NCI-H510A treated with DMSO at 0.1 percent for 48 hours (cell line): ENCODE measurements at places on chromosomes 13 and 19.

GRCh38 chr13:87903553-87903952 lies 232.4 kb downstream of the SLITRK5 start:
- DNase-seq: no peak

GRCh38 chr13:73677048-73677601 lies 457.1 kb downstream of the KLF12 start:
- peak; percentile 20 for DNase-seq

- DNase-seq: no peak
These were observed 101.2 kb downstream of the SPRY2 start for GRCh38 chr13:80239571-80240255.

GRCh38 chr13:44373601-44374347 lies at the start of gene SERP2:
Gene SERP2 (plus strand): TSS chr13:44373824. CDS start chr13:44374026, 202 bp downstream.
- no peak for DNase-seq

DNA sequence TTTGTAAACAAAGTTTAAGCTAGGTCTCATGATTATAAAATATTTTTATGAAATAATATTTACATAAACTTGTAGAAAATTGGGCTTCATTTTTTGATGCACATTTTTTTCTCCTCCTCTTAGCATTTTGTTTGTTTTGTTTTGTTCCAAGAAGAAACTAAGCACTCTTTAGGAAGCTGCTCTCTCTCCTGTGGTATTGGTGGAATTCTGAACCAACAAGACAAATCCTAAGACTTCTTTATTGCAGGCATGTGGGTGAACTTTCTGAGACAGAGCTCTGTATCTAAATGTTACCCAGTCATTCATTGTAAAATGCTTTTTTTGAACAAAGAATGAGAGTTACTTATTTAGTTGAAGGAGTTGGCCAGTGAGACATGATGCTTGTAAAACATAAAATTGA lies 39.3 kb downstream of the LMO7 start:
- no peak for DNase-seq

- peak; percentile 44 for DNase-seq
These were observed 244.4 kb upstream of the MAB21L1 start for GRCh38 chr13:35720690-35721554.

DNA sequence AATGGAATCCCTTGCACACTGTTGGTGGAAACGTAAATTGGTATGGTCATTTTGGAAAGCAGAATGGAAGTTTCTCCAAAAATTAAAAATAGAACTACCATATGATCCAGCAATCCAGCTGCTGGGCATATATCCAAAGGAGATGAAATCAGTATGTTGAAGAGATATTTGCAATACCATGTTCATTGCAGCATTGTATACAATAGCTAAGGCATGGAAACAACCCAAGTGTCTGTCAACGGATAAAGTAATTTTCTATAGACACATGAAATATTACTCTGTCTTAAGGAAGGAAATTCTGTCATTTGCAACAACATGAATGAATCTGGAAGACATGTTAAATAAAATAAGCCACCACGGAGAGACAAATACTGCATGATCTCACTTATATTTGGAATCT lies 124.7 kb downstream of the GPC5 start:
- no peak for DNase-seq

DNA sequence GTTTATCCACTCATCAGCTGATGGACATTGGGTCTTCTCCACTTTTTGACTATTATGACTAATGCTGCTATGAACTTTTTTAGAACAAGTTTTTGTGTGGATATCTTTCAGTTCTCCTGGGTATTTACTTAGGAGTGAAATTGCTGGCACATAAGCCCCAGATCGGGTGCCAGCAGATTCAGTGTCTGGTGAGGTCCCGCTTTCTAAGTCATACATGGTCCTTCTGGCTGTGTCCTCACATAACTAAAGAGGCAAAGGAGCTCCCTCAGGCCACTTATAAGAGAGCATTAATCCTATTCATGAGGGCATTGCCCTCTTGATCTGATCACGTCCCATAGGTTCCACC lies 600 bp upstream of the ZNF226 start:
- DNase-seq: no peak

GRCh38 chr13:49604570-49604969 lies 19.2 kb upstream of the RCBTB1 start:
- no peak for DNase-seq

- DNase-seq: no peak
These were observed 262.1 kb downstream of the PCDH9 start for GRCh38 chr13:66967811-66968597.

DNA sequence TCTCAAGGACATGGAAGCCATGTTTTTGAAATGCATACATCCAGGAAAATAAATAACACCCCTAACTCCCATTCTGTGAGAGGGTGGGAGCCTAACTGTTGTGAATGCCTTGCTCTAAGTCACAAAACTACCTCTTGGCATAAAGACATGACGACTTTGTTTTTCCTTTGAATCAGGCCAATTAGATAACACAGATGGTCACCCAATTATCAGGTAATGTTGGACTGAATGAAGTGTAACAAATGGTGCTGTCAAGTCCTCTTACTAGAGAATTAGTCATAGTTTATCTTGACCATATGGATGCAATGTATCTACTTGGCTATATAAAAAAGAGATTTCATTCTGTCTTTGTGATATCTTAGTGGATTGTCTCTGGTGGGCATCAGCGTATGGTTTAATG lies 553.6 kb upstream of the ATXN8OS start:
- no peak for DNase-seq

- DNase-seq: no peak
These were observed 29.1 kb downstream of the TNFRSF19 start for GRCh38 chr13:23599083-23599925.

GRCh38 chr13:97338571-97338970 lies 95.4 kb upstream of the RAP2A start:
- no peak for DNase-seq

DNA sequence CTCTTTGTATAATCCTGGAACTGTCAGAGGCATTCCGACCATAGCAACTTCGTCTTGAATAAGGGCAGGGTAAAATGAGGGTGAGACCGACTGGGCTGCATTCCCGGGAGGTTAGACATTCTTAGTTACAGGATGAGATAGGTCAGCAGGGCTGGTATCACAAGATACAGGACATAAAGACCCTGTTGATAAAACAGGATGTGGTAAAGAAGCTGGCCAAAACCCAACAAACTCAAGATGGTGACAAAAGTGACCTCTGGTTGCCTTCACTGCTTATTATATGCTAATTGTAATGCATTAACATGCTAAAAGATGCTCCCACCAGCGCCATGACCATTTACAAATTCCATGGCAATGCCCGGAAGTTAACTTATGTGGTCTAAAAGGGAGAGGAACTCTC lies 27.7 kb upstream of the MBNL2 start:
- no peak for DNase-seq

DNA sequence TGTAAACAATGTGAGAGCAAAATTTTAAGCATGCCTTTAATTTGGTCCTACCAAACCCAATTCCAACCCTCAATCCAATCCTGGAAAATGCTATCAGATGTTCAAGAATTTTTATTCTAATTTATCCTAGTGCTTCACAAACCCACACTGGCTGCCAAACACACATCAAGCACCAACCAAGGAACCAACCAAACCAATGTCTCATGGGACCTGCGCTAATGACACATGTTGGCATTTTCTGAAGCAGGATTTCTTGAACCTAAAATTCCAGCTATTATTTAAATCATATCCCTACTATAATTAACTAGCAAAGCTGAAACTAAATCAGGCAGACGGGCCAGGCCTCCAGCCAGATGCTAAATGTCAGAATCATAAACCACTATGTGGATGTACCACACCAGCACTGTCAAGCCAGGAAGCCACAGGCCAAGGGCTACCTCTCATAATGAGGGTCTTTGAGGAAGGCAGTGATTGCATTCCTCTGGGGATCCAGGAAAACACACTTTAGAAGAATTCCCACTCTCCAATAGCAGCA lies 5.8 kb downstream of the LATS2 start:
- no peak for DNase-seq

GRCh38 chr13:32407854-32408253 lies 20.1 kb downstream of the N4BP2L1 start:
- no peak for DNase-seq

DNA sequence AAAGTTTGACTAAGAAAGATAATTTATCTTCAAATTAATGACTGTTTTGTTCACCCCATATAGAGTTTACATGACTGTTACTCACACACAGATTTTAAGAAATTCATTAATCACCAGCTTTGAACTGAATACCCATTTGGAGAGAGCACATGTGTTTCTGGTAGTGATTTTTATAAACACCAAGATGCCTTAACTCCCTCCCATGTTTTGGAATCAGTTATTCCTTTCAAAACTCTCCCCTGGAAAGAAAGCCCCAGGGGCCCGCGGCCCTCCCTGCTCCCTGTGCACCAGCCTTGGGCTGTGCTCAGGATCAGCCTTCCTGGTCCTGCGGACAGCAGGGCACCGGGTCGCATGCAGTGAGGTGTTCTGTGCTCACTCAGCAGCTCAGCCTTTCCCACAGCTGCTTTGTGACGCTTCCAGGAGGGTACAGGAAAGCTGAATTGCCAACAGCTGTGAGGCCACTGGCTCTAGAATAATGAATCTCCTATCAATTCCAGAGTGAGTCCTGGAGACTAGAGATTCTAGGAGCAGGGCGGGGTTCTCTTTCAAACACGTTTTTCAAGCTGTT lies 483.2 kb downstream of the EFNB2 start:
- no peak for DNase-seq

- DNase-seq: no peak
These were observed 47.6 kb downstream of the FOXO1 start for GRCh38 chr13:40618581-40619478.

DNA sequence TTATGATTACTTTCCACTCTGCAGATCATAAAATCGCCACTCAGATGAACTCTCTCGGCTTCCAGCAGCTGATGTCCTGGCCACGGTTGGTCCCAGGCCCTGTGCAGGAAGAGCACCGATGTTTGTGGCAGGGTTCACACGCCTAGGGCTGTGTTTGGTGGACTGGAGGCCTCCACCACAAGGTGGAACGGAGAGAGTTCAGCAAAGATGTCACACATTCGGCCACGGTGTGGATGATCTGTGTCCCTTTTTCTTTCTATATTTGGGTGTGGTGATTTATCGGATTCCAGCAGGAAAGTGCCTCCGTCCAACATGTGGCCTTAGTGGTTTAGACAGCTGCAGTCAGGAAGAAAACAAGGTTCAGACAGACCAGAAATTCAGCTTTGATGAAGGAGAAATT lies 521 bp upstream of the SHISA2 start:
- DNase-seq: peak; percentile 80

DNA sequence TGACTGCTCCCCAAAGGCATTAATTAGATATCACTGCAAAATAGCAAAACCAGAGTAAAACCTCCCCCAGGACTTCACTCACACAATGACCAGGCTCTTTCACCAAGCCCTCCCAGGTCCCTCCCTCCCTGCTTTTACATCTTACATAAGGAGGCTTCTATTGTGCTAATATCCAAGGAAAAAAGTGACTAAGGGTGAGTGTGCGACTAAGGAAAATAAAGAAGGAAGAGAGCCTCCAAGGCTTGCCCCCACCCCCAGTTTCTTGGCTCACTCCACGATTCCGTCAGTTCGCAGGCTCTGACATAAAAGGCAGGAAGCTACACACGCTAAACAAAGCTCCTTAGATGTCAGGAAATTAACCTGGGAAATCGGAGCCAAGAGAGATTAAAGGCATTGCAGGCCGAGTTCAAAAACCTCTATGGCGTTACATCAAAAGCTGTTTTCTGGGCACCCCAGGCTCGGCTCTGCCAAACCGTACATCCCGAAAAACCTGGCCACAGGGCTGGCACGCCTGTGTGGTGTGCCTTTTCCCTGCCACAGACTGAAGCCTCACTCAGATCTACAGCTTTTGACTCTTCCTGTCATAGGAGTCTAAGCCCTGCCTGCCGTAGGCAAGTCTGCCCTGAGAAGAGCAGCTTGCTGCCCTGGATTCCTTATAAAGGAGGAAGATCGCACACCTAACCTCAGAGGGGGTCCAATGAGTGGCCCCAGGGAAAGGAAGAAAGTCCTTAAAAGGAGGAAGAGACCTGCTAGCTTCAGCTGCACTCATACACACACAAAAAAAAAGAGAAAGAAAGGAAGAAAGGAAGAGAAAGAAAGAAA lies 67.0 kb upstream of the SERP2 start:
- DNase-seq: peak; percentile 2

- no peak for DNase-seq
These were observed 810.4 kb upstream of the SLC10A2 start for GRCh38 chr13:103876571-103876970.

- peak; percentile 3 for DNase-seq
These were observed 273.4 kb downstream of the DCLK1 start for GRCh38 chr13:35857769-35858168.

DNA sequence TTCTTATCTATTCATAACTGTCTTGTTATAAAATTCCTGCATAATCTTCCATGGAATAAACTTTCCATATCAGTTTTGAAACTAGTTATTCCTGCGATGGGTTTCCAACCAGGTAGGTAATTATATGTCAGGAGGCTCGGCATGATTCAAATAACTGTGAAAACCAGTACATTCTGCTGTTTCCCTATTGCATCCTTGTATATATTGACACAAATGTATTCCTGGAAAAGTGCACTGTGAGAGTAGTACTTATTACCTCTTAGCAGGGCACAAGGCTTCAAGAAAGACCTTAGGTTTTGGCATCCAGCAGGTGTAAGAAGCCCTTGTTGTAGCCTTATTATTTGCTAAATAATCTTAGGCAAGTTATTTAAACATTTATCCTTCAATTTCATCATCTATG lies 1131.3 kb upstream of the ATXN8OS start:
- no peak for DNase-seq

DNA sequence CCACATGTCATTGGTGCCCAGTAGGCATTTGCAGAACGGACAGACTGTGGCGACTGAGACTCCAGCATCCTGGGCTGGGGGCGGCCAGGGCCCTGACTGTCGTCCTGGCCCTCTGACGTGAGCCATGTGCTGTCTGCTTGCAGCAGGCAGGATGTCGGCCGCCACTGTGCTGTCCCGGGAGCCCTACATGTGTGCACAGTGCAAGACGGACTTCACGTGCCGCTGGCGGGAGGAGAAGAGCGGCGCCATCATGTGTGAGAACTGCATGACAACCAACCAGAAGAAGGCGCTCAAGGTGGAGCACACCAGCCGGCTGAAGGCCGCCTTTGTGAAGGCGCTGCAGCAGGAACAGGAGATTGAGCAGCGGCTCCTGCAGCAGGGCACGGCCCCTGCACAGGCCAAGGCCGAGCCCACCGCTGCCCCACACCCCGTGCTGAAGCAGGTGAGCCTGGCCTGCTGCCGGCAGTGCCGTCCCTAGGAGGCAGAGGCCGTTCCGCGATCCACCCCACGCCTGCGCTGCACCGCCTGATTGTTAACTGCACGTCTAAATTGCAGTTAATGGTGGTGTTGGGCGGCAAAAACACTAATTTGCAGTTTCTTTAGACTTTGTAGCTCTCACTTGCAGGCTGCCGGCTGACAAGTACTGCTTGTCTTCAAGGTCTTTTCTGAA lies 14.2 kb downstream of the TSSK6 start:
- no peak for DNase-seq

DNA sequence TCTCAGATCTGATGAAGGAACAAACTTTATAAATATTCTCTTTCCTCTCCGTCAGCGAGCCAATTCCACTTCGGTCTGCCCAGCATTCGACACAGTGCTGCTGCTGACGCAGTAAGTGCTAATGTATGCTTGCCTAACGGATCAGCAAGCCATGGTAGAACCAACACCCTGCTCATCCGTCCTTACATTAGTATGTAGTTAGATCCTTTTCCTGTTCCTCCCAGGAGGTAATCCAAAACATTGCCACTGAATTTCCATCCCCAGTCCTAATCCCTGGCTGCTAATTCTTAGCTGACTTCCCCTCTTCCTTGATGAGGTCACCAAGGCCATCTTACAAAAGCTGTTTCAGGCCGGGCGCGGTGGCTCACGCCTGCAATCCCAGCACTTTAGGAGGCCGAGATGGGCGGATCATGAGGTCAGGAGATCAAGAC lies 88.0 kb downstream of the STARD13 start:
- no peak for DNase-seq
